Renal cortical epithelial cell (primary cell): ENCODE measurements at places on chromosomes 2 and 18. TPM values are rescaled to one million over a fixed set of nuclear protein-coding genes. Genes with fewer than 3 reads are reported as not detected.

LRATD1 gene
- total RNA-seq = 13.4 and 17.7 TPM in 2 replicates

- peak; percentile 56 for DNase-seq
Measured at GRCh38 chr2:220528180-220528675, 900.8 kb downstream of the SLC4A3 start.

DNA sequence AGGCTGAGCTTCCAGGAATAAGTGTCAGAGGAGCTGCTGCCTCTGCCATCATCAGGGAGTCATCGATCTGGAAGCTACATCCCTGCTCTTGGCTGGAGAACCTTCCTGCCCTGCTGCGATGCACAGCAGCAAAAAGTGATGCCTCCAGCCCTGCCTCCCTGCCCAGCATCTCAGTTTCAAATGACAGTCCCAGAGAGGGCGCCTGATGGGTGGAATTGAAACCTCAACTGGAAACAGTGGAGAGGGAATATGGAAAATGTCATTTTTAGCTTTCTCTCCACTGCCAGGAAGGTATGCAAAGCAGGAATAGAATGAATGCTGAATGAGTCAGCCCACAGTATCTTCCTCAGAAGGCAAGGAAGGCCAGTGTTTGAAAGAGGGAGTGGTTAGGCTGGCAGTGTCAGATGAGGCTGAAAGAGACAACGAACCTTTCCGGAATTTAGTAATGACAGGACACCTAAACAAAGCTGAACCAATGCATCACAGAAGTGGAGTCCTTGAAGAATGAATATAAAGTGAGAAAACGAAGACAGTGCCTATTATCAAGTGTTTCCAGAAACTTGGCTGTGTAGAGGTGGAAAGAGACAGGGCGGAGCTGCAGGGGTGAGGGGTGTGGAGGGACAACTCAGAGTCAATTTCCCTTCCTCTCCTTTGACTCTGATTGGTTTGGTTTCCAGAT, 153.9 kb upstream of the NDUFV2 start:
- DNase-seq = peak; percentile 87

DNA sequence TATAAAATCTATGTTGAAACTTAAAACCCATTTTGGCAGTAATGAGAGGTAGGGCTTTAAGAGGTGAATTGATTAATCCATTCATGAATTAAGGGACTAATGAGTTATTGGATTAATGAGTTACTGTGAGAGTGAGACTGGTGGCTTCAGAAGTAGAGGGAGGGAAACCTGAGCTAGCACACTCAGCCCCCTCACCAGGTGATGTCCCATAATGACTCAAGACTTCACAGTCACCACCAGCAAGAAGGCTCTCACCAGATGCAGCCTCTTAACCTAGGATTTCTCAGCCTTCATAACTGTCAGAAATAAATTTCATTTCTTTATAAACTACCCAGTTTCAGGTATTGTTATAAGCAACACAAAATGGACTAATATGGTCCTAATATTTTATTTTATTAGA, 621.7 kb upstream of the ACVR2A start:
- peak; percentile 12 for DNase-seq

- peak; percentile 87 for DNase-seq
Measured at GRCh38 chr18:54734059-54734458, 94.2 kb upstream of the RAB27B start.

- DNase-seq = no peak
Measured at GRCh38 chr2:236082061-236082460, 86.1 kb downstream of the GBX2 start.

RMDN2 gene
- total RNA-seq = 5.2 and 18.1 TPM in 2 replicates

DNA sequence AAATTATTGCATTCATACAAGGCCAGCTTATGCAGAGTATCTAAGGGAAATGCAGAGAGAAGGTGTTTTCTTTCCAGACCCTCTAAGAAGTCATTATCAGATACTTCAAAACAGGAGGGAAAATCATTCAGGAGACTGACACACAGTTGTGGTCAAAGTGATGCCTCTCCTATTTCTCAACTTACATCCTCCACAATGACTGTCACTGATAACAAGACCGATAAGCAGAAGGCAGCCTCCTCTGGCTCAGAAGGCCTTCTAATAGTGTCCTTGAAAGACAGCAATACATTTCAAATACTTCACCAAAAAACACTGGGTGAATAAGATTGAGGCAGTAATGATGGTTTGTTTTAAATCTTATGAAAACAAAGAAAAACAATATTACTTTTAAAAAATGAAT, 199.7 kb downstream of the PIEZO2 start:
- DNase-seq = no peak

OTOS gene
- total RNA-seq = not detected in 2 replicates
